ENCODE measurements at places on chromosomes 1 and 21.
A peak's percentile ranks its signal among the peaks of the same experiment; 100 is the strongest.

DNA sequence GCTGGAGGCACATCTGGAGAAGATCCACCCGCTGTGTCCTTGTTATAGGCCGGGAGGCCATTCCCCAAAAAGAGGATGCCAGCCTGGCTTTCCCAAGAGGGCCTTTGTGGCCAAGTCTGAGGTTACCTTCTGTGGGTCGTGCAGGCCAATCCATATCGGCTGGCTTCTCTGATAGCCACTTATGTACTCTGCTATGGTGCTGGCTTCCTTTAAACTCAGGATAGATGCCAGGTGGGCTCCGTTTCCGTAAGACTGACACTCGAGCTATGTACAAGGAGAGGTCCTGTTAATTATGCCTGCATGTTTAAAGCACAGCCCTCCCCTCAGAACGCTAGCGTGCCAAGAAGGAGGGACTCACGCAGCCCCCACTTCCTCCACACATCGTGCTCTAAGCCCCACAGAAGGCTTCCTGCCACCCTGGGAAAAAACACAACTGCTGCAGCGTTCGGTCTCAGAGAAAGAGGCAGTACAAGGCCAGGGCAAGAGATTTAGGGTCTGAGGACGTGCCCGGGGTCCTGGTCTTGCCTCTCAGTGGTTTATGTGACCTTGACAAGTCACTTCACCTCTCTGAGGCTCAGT lies 11.6 kb downstream of the REG4 start:
- DNase-seq: peak; percentile 1

GRCh38 chr1:24957016-24957807 lies 27.1 kb upstream of the RUNX3 start:
- no peak for DNase-seq

DNA sequence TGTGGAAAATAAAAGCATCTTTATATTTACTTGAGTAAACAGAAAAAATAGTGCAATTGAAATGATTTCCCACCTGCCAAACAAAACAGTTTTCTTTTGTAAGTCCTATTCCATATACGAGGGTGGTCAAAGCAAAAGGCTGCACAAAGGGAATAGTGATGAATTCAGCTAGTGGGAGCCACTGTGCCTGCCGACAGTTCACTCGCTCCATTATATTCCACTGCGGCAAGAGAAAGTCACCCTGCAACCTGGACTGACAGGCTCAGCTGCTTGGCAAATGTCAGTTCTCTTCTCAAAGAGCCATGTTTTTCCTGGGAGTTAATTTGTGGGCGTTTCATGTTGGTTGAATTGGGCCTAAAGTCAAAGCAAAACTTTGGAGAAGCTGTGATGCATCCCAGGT lies 145.4 kb downstream of the LMO4 start:
- DNase-seq: no peak

DNA sequence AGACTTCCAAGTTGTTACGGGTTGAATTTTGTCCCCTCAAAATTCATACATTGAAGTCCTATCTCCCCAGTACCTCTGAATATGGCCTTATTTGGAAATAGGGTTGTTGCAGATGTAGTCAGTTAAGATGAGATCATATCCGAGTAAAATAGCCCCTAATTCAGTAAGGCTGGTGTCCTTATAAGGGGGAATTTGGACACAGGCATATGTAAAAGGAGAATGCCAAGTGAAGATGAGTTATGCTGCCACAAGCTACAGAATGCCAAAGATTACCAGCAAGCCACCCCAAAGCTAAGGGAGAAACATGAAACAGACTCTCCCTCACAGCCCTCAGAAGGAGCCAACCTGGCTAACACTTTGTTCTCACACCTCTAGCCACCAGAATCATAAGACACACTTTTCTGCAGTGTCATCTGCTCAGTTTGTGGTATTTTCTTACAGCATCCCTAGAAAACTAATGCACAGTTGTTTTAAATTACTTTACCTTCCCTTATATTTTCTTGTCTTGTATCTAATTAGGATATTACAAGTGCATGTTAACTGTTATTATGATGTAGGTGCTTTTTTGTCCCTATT lies 43.3 kb upstream of the PRDX6 start:
- DNase-seq: no peak

- no peak for DNase-seq
Observed at GRCh38 chr1:239269706-239270105, 116.7 kb upstream of the CHRM3 start.

All from stimulated activated CD8-positive, alpha-beta memory T cell treated with anti-CD3 and anti-CD28 coated beads, Interleukin-4, amount 100 ng/mL, for 4 hours (primary cell).